Fibroblast of skin of right quadriceps (primary cell): ENCODE measurements at places on chromosomes 16 and 17.

DNA sequence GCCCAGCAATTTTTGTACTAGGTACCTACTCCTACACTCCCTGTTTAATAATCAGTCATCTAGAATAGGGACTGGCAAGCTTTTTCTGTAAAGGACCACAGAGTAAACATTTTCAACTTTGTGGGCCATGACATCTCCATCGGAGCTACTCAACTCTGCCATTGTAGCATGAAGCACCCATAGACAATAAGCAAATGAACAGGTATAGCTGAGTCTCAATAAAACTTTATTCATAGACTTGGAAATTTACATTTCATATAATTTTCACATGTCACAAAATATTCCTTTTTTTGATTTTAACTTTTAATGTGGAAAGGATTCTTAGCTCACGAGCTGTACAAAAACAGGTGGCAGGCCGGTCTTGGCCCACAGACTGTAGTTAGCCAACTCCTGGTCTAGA is 345.8 kb downstream of the SOX9 start:
- DNase-seq, result no peak

DNA sequence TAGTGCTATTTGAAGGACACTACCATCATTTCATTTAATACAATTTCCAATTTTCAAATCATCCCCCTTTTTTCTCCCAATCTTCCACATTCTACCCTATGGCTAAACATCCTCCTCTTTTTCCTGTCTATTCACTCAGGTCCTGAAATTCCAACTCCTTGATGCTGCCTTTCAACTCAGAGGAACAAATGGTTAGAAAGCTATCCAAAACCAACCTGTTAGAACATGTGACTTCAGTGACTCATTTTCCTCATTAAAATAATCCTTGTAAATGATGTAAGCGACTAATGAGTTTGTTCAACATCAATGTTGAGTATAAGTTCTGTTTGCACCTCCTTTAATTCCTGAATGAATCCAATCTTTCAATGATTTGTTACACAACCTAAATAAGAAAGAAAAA is 5.5 kb downstream of the PSMD12 start:
- DNase-seq, result no peak

GRCh38 chr16:2270070-2270462 is 2.1 kb upstream of the RNPS1 start:
- no peak for DNase-seq

GRCh38 chr16:4315186-4316107 is at the start of gene GLIS2:
Gene GLIS2 (plus strand): TSS chr16:4316067. CDS start chr16:4332281, 16,214 bp downstream.
- peak; percentile 82 for DNase-seq

GRCh38 chr17:47192554-47192953 is 3.5 kb upstream of the CDC27 start:
- DNase-seq, result peak; percentile 31

DNA sequence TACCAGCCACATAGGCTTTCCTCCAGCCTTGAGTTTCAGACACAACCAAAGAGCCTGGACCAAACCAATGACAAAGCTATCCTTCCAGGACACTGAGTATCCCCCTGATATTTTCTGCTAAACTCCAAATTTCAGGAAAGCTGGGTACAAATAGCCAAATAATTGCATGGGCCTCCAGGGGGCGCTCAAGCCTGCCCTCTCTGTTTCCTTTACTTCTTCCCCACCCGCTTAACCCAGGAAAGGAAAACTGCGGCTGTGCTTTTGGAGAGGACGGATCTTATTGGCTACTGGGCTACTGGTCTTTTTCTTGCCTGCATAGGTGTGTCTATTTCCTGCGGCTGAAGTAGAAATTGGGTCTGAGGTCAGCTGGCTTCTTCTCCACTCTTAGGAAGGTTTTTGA is 30.1 kb downstream of the GNGT2 start:
- DNase-seq, result peak; percentile 54

DNA sequence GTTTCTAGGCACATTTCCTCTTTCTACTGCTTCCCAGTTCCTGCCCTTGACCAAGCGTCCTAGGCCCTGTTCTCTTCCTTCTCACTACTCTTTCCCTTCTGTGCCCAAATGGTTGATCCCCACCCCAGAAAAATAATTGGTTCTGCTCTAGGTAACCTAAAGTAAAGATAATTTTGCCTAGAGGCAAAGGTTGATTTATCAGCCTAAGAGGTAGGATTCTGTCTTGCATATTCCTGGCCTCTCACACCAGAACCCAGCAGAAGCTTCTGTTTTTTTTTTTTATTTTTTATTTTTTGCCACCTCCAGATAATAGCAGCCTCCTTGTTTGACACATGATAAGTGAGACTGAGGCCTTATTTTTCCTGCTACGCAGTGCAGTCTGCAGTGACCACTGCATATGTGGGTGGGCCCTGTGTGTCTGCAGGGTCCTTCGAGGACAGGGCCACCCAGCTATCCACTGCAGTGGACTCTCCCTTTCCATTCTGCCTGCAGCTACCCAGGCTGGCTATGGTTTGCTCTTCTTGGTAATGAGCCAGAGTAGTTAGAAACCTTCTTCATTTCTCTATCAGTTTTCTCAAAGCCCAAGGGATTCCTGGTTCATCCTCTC is 701 bp downstream of the PIPOX start:
- DNase-seq, result no peak

- no peak for DNase-seq
These were observed 1.3 kb downstream of the GJD3 start for GRCh38 chr17:40363111-40363827.

GRCh38 chr17:42865638-42866094 is 14.7 kb downstream of the AOC3 start:
- DNase-seq, result no peak

DNA sequence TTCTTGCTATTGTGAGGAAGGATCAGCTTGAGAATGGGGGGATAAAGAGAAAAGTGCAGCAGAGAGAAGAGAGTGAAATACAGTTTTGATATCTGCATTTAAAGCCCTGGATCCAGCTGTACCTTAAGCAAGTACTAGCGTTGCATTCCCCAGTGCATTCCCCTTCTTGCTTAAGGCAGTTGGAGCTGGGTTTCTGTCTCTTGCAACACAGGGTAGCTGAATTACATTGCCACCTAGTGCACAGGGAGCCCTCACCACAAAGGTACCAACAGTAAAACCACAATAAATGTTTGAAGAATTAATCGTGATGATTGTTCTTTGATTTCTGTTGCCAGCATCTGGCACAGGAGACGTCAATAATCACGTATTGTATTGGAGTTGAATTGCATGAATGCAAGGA is 588.7 kb downstream of the RBFOX1 start:
- DNase-seq, result no peak

- no peak for DNase-seq
These were observed 39.0 kb upstream of the SEC14L1 start for GRCh38 chr17:77101521-77102410.

DNA sequence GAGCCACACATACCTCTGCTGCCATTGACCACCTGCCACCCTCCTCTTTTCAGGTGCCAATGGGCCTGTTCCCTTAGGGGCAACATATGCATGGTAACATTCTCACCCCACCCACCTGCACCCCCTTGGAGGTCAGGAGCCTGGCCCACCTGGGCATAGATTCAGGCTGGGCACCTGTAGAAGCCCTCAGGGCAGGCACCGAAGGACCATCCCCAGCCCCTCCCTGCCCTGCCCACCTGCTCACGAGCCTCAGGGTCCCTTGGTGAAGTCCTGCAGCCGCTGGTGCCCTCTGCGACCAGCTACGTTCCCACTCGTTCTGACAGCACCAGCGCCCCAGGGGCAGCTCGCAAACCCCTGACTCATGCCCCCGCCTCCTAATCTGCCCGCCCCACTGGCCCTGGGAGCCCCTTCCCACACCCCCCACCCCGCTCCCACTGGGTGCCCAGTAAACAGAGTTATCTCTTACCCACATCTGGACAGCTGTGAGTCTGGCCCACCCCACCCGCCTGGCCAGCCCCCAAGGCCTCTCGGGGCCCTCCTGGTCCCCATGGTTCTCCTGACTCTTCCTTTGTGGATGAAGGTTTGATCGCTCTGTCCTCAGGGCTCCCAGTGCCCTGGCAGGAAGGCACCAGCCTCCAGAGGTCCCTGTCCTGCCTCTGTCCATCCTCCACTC is at the start of gene SLC4A1:
TSS of gene SLC4A1 (minus strand) at position 318 of the 673 bp plus-strand sequence. CDS start 5,269 bp downstream, outside the sequence.
- DNase-seq, result no peak

DNA sequence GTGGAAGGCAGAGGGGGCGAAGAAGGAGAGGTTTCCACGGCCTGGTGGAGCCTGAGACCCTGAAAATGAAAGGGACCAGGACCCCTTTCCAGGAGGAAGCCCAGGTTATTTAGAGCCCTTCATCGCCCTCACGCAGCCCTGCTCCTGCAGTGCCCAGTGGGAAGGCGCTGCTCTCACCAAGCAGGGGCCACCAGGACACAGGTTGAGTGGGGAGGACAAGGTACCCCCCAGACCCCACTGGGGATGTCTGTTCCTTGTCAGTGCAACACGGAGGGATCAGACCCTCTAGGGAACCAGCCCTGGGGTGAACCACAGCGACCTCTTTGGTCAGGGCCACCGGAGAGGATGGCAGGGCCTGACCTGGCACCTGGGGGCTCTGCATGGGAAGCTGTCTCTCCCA is 163.9 kb downstream of the C16orf95 start:
- no peak for DNase-seq

DNA sequence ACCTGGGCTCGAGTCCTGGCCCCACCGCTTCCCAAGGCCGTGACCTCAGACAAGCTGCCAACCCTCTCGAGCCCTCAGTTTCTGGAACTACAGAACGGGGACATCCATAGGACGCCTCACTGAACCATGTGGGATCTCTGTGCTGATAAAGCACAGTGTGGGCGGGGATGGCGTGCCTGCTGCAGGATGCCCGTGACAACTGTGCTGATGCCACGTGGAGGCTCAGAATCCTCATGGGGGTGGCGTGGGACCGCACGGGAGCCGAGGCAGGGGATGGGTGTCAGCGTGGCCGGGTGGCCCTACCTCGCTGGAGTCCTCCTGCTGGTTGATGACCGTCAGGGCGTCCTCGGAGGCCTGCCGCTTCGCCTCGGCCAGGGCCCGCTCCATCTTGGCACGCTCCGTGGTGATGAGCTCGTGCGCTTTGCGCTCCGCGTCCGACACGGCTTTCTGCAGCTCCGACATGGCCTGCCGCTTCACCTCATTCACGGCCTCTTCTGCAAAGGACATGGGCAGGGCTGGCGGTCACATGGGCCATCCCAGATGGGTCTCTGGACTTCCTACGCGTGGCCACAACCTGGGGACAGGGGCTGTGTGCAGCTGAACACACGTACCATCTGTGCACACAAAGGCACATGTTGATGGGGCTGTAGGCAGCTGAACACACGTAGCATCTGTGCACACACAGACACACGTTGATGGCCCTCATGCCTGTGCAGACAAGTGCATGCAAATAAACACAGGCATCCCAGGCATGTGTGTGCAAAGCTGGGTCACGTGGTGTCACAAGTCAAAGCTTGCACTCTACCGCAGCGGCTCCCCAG is 12.7 kb upstream of the PABPN1L start:
- no peak for DNase-seq

GRCh38 chr16:87851601-87852000 is 17.7 kb downstream of the SLC7A5 start:
- no peak for DNase-seq

GRCh38 chr17:78645421-78646295 is 68.5 kb upstream of the DNAH17 start:
- DNase-seq, result peak; percentile 26

DNA sequence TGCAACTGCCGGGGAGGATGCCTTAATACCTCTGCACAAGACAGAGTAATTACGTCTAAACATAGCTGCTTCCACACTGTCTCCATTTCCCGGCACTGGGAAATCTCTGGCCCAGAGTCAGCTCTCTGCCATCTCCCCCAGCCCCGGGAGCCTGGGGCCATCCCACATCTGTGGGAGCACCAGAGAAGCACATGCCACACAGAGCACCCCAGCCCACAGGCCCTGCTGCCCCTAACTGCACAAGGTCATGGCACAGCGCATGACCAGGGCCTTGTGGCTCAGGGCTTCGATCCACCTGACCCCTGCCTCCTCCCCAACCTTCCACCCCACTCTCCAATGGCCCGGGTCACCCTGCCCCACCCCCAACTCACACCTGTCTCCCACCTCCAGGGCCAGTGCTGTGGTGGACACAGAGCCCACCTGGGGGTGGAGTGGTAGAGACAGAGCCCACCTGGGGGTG is 36.6 kb upstream of the RBFOX3 start:
- no peak for DNase-seq

- no peak for DNase-seq
These were observed 55.1 kb upstream of the PHOSPHO1 start for GRCh38 chr17:49285716-49286115.

DNA sequence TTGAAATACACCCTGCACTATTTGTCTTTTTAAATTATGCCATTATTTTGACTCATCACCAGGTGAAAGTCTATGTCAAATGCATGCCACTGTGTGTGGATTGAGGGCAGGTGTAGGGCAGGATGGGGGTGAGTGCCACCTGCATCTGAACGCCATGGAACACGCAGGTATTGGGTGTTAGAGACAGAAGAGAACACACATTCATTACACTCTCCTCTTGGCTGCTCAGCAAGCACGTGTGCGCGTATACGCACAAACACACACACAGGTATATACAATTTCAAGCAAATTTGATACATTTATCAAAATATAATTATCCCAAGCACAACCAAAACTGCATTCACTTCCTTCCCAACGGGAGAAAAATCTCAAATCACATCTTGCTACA is 268.9 kb downstream of the NTN1 start:
- DNase-seq, result no peak

- no peak for DNase-seq
These were observed 13.8 kb upstream of the C16orf87 start for GRCh38 chr16:46844771-46845170.

- DNase-seq, result no peak
These were observed 13.8 kb downstream of the KCTD19 start for GRCh38 chr16:67312719-67313118.

- no peak for DNase-seq
These were observed 25.0 kb upstream of the SYT17 start for GRCh38 chr16:19142939-19143598.

DNA sequence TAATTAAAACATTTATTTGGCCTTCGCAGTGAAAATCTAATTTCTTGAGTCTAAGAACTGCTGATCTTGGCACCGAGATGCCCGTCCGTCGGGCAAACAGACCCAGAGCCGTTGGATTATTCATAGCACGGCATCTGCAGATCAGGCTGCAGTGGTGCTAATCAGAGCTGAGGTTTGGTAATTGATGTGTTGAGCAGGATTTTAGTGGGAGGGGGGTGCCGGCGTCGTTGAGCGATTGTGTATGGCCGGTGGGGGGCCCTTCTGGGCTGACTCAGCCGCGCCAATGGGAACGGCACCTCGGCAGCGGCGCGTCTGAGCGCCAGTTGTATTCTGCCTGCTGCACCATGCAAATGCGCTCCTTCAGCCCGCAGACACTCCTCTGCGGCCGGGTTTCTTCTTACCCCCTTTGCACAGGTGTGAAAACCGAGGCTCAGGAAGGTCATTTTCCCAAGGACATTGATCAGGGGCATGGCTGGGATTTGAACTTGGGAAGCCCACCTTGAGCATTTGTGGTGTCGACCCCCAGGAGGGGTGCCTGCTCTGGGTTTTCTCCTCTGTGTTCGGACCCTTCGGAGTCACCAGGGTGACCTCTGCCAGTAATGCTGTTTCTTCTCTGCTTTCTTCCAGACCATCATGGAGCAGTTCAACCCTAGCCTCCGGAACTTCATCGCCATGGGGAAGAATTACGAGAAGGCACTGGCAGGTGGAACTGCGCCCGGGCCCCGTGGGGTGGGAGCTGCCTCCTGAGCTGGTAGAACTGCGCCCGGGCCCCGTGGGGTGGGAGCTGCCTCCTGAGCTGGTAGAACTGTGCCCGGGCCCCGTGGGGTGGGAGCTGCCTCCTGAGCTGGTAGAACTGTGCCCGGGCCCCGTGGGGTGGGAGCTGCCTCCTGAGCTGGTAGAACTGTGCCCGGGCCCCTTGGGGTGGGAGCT is 18.4 kb downstream of the BAIAP2 start:
- no peak for DNase-seq
